ENCODE measurements at places on chromosomes 5 and 9.

- peak; percentile 23 for DNase-seq
Observed at GRCh38 chr9:116313638-116314037, 160.0 kb downstream of the PAPPA start.

DNA sequence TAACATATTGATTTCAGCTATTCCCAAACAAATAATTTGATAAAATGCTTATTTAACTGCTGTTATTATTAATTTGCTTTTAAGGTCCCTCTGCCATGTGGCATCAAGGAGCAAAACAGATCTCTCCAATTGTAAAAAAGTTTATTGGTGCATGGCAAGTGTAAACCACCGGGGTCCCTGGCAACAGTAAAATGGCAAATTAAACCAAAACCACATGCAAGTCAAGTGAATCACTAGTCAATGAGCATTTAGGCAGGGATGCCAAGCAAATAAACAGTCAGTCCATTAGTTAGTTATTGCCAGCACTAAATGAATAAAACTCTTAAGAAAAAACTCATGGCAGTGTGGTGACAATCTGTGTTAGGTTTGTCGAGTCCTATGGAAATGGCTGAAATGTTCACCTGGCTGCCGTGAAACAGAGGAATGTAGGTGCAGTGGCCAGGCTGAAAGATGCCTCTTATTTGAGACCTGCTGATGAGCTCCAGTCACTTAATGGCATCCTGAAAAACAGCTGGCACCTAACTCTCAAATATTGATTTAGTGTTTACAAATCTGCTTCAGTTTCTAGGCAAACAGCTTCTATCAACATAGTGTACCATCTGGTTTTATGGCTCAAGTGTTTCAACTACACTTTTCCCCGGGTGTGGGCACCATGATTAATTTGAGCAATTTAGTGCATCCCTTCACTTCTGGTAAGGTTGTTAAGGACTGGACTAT lies 296.5 kb upstream of the ITGA1 start:
- DNase-seq: no peak

DNA sequence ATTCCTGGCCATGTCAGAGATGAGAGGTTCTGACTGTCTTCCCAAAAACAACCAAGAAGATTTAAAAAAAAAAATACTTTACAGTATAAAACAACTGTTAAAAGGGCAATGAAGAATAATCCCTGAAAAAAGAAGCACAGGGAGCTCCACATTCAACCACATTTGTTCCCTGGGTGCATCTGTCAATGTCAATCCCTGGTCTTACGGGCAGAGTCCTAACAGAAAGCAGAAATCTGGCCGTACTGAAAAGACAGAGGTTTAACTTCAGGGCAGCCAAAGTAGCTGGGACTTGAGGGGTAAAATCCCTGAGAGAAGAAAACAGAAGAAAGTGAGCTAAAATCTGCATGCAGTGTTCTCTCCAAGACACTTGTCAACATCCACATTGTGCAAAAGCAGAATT lies 76.6 kb downstream of the RICTOR start:
- no peak for DNase-seq

DNA sequence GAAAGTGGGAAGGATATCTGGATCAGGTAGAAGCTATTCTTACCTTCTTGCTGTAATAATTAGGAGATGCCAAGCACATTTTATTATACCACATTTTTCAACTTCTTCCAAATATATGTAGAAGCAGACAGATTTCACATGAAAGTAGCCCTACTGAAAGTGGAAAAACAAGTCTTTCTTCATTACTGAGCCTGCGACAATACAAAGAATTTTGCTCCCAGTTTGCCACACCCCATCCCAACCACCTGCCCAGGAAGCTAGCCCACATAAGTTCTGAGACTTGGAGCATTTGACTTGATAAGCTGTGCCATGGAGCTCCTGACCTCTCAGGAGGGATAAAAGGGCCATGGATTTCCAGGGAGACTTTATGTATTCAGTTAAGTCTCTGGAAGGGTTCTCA lies 249.1 kb upstream of the ADCY2 start:
- DNase-seq: no peak

GRCh38 chr9:128323212-128323730 lies 632 bp downstream of the COQ4 start:
- no peak for DNase-seq

- peak; percentile 92 for DNase-seq
Observed at GRCh38 chr9:98315551-98316060, 60.2 kb upstream of the TBC1D2 start.
